Activated naive CD8-positive, alpha-beta T cell treated with anti-CD3 and anti-CD28 coated beads for 36 hours (primary cell): ENCODE measurements at places on chromosomes 5 and 9.

GRCh38 chr9:129324808-129325502 lies 146.9 kb upstream of the IER5L start:
- H3K27ac ChIP-seq = no peak overlapping the region
- H3K4me3 ChIP-seq = no peak overlapping the region
- DNase-seq = no peak
- H3K4me1 ChIP-seq = peaks cover 35% of the 10 kb centered on the region

- H3K36me3 ChIP-seq = no peaks in the 10 kb centered on the region
- H3K27ac ChIP-seq = no peak overlapping the region
- no peak for DNase-seq
- peaks cover 26% of the 10 kb centered on the region for H3K27me3 ChIP-seq
- no peak overlapping the region for H3K4me3 ChIP-seq
- no peaks in the 10 kb centered on the region for H3K4me1 ChIP-seq
These were observed 44.2 kb upstream of the TCERG1 start for GRCh38 chr5:146402949-146403348.

- peaks cover 10% of the 10 kb centered on the region for H3K27me3 ChIP-seq
- no peaks in the 10 kb centered on the region for H3K36me3 ChIP-seq
- no peaks in the 10 kb centered on the region for H3K4me1 ChIP-seq
- H3K4me3 ChIP-seq = no peak overlapping the region
These were observed 159.9 kb downstream of the NTRK2 start for GRCh38 chr9:84829471-84829870.

- H3K4me3 ChIP-seq = peak overlapping the region; percentile 47
- peaks cover 7% of the 10 kb centered on the region for H3K36me3 ChIP-seq
- peaks cover 87% of the 10 kb centered on the region for H3K4me1 ChIP-seq
- peak overlapping the region; percentile 93 for H3K27ac ChIP-seq
These were observed 38.7 kb upstream of the SEMA4D start for GRCh38 chr9:89536600-89536999.
